ENCODE measurements at places on chromosomes 13 and 19.

DNA sequence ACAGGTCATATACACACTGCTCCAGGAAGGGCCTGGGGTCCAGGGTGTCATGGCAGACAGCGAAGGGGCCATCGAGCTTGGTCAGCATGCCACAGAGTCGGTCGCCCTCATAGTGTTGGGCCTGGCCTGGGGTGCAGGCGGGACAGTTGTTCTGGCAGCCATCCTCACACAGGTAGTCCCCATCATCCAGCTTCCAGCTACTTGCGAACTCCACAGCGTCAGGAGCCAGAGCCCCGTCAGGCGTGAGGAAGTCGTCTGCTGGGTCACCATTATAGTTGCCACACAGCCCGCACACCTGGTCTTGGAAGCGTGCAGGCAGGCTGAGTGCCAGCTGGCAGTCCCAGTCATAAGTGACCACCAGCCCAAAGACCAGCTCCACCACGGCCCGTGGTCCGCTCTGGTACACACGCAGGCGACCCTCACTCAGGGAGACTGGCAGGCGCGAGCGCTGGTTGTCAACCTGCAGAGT lies 16.2 kb downstream of the FCGBP start:
- DNase-seq: no peak

- no peak for DNase-seq
Measured at GRCh38 chr13:20667857-20668437, 35.6 kb upstream of the IL17D start.

- DNase-seq: no peak
Measured at GRCh38 chr19:13864046-13864666, 12.8 kb upstream of the NANOS3 start.

DNA sequence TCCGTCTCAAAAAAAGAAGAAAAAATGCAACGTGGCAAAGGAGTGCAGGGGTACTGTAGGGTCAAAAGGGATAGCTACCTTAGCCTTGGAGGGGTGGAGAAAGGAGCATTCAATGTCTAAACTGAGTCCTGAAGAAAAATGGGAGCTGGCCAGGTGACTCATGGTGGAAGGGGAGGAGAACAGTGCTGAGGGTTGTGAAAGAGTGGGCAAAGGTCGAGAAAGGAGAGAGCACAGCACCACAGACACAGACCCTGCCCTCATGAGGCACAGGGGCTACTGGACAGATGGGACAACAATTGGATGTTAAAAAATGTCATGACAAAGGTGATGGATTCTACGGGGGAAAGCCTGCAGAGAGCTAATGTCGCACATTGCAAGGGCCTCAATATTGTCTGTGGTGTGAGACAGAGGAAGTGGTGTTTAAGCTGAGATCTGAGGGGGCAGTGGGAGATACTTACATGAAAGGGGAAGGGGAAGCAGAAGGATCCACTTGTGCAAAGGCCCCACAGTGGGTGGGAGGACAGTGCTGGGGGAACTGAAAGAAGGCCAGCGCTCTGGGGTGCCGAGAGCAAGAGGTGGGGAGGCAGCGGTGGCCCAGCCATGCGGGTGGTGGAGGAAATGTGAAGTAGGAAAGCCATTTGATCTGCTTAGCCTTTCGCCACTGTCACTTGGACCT lies 42.9 kb upstream of the URAD start:
- peak; percentile 76 for DNase-seq

- DNase-seq: no peak
Measured at GRCh38 chr13:44591316-44591715, 15.2 kb upstream of the TSC22D1 start.

- DNase-seq: no peak
Measured at GRCh38 chr19:50514346-50515167, 844 bp upstream of the ASPDH start.

DNA sequence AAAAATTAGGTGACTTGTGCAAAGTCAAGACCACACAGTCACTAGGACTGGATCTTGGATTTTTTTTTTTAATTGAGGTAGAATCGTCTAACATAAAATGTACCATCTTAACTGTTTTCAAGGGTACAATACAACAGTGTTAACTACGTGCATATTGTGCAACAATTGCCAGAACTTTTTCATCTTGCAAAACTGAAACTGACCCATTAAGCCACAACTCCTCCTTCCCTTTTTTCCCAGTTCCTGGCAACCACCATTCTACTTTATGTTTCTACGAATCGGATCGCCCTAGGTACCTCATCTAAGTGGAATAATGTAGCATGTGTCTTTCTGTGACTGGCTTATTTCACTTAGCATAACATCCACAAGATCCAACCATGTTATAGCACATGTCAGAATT lies 37.5 kb upstream of the POMP start:
- DNase-seq: no peak

DNA sequence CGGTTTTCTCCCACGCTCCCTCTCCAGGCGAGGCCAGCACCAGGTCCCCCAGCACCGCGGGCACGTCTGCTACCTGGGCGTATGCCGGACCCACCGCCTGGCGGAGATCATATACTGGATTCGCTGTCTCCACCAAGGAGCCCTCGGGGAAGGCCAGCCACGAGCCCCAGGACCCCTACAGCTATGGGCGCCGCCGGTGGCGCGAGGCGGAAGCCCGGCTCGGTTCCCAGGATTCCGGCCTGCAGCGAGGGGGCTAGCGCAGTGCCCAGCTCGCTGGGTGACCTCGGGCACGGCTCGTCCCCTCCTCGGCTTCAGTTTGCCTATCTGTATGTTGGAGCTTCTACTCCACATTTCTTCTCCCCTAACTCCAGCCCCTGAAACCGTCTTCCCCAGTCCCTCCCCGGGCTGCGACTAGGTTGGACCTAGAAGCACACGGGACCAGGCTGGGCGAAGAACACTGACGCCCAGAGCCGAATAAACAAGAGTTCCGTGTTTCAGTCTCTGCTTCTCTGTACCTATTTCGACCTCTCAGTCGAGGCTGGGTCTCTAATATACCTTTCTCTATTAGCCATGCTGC lies 749 bp upstream of the CPT1C start:
- no peak for DNase-seq

- DNase-seq: no peak
Measured at GRCh38 chr19:53944933-53945332, 17.8 kb upstream of the CACNG8 start.

DNA sequence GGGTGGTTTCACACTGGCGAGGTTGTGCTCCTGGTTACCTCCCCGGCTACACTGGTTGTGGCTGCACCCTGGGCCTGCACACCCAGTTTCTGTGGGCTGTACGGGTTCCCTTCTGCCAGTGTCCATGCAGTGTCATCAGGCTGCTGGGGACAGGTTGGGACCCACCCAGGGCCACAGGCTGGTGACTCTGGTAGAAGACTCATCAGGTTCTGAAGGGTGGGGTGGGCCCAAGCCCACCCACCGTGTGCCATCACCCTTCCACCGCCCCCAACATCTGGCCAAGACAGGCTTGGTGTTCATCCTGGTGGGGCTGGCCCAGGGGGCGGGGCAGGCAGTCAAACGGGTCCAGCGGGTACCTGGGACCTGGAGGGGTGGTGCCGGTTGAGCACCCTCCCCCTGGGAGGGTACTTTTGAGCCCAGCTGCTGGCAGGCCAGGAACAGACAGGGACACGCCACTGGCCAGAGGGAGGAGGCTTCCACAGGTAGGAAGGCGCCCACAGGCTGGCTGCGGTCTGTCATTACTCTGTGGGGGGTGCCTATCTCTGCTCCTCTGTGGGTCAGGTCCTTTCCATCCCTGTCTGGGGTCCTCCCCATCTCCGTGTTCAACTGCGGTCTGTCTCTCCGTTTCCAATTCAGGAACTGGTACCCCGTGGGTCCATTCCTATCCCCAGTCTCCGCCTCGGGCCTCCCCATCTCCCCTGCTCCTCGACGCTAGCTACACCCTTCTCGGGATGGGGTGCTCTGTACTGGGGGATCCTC lies at the start of gene RNF225:
Gene RNF225, plus strand, starts transcription at position 437 of the 759 bp plus-strand sequence. CDS start 434 bp downstream, outside the sequence.
- no peak for DNase-seq

GRCh38 chr19:3538965-3539755 lies at the start of gene TEKTIP1:
Gene TEKTIP1 (plus strand): TSS chr19:3539174. CDS start chr19:3539178, 4 bp downstream.
- no peak for DNase-seq

GRCh38 chr19:8468761-8469373 lies 24.1 kb downstream of the HNRNPM start:
- no peak for DNase-seq

GRCh38 chr13:37068962-37069361 lies 9.5 kb upstream of the SUPT20H start:
- DNase-seq: no peak

- DNase-seq: no peak
Measured at GRCh38 chr19:45564131-45564780, 20.3 kb downstream of the OPA3 start.

- no peak for DNase-seq
Measured at GRCh38 chr13:75633285-75633684, 2.8 kb upstream of the LMO7 start.

GRCh38 chr13:99969919-99970650 lies 1.5 kb downstream of the ZIC5 start:
- no peak for DNase-seq

GRCh38 chr19:4991996-4992698 lies 23.2 kb downstream of the KDM4B start:
- DNase-seq: no peak

DNA sequence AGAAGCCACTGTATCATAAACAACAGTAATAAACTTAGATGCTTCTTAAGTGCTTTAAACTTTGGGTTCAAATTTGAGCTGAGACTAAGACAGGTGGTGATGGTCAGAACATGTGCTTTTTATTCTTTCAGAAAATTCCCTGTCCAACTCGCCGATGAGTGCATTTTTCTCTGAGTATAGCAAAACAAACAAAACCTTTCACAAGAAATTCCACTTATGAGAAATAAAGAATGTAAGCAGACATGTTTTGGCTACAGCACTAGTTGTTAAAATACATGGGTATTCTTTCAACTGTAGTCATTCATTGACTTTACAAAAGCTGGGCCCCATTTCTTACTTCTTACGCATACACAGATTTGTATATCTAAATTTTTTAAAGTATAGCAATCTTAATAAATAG lies 125.6 kb downstream of the SPRY2 start:
- no peak for DNase-seq

DNA sequence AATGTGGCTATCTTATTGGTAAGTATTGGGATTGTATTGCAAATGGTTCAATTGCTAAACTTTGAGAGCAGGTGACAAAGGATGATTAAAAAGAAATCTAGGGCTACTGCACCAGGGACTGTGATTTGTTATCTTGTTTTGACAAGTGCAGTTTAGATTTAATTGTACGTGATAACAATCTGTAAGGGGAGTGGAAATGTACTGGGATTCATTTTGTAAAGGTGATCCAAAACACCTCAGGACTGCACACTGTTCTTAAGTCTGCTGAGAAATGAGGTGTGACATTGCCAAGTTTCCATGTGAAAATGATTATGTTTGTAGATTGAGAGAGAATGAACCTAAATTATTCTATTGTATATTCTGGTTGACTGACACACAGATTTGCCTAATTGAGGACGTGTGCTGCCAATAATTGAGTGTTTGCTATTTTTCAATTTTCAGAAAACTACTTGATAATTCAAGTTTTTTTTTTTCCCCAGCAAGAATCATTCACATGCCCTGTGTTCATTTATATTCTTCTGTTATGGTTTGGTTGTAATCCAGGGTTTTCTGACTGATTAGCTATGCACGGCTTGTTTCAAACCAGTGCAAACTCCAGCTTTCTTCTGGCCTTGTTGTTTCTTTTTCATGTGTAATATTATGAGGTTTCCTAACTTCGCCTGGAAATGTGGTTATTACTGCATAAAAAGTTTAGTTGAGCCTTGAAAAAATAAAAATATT lies 308.0 kb downstream of the OLFM4 start:
- DNase-seq: no peak

DNA sequence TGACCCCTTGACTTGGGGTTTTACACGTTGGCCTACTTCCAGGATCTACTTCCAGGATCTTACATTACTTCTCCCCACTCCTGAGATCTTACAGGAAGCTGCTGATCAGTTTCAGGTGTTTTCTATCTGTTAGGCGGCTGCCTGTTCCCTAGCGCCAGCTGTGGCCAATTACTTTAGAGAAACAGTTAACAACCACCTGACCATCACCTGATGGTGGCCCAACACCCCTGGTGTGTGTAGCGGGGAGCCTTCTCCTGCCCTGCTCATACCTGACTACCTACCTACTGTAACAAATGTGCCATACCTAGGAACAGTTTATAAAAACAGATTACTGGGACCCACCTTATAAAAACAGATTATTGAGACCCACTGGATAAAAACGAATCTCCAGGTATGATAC lies 2.8 kb upstream of the POP4 start:
- DNase-seq: no peak

GRCh38 chr13:83216479-83217245 lies 665.6 kb downstream of the SLITRK1 start:
- DNase-seq: no peak

- no peak for DNase-seq
Measured at GRCh38 chr19:51595190-51596175, 24.4 kb downstream of the ZNF175 start.

DNA sequence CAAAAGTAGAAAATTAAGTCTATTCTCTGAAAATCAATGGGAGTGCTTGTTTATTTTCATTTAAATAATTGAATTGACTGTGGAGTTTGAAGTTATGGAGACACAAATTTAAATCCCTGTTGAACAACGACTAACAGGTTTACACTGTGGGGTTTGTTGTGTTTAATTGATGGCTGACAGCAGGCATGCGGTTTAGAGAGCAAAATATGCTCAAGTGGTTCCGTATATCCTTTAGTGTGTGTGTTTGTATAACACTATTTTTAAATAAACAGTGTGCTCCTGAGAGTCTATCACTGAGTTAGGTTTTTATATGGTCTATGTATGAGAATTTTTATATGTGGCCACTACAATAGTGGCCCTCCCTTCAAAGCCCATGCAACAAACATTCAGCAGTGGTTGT lies 332.0 kb downstream of the GPC6 start:
- DNase-seq: no peak

DNA sequence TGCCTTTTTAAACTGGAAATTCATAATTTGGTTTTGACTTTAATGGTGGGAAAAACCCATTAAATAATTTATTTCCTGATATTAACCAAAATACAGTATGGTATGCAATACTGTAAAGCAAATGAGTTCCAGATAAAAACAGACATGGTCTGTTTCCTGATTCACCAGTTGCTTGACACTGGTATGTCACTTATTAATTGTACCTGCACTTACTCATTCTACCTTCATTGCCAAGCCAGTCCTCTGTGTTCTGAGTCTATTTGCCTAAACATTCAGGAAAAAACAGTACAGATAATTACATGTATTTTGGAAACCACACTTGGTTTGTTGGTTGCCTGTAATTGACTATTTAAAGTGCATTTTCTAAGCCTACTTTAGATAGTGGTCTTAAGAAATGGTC lies 159.3 kb downstream of the TNFRSF19 start:
- DNase-seq: no peak

DNA sequence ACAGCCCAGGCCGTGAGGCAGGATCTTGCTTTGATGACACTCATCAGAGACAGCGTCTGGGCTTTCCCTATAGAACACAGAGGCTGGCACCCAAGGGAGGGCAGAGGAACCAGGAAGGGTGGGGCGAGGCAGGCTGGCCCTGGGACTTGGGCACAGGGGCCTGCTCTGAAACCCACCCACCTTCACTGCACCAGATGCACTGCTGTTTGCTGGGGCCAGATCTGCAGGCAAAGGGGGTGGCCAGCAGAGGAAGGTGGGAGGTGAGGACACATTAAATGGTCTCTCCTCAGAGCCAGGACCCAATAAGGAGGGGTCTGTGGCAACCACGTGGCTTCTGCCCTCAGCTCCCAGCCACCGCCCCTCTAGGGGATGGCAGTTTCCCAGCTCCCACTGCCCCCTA lies 6.6 kb upstream of the VSTM2B start:
- no peak for DNase-seq
